ENCODE measurements at places on chromosomes 3 and 15.

DNA sequence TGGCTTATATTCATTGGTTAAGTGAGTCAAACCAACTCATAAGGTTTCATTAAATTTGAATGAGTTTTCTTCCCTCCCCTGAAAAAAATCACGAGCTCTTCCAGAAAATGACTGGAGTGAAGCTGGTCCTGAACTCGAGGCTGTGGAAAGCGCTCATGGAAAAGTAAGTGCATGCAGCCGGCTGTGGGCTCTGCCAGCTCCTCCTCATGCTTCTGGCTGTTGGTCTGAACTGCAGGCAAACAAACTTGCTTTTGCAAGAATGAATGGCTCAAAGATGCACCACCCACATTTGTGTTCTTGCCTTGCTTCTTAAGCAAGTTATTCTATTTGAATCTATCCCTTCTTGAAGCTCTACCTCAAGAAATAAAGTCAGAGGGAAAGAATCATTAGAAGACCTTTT is 6.2 kb downstream of the ETV5 start:
- DNase-seq: no peak

DNA sequence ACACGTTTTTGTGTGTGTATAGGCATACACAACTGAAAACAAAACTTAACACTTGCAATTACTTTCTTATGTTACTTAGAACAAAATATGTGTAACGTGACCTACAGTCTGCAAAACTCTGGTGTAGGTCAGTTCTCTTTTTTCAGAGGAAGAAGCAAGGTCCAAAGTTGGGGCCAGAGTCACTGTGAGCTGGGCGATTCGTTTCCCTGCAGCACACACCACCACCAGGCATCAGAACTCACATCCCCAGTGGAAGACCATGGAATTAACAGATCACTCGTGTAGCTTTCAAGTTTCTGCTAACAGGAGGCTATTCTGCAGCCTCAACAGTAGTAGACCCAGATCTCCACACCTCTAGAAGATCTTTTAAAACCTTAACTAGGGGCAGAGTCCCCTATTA is 25.8 kb downstream of the ANP32A start:
- no peak for DNase-seq

GRCh38 chr3:98032904-98033303 is 2.2 kb downstream of the GABRR3 start:
- DNase-seq: no peak

- no peak for DNase-seq
Observed at GRCh38 chr3:171789759-171790505, 20.4 kb downstream of the PLD1 start.

DNA sequence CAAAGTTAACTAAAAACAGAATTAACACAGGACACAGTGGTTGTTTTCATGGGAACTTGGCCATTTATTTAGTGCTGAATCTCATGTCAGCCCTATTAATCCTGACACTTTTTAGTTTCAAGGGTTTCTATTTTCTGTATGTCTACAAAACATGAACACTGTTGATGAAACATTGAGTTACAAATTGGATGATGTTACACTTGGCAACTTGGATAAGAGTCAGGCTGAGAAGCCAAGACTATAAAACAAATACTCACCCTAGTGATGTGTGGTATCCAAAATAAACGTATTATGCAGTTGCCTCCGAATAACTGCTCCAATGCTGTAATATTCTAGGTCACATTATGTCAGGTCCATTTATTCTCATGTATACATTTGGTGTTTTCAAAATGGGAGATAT is 349.6 kb downstream of the ZIC1 start:
- DNase-seq: no peak
